Occipital lobe (tissue), 3 donors: ENCODE measurements at places on chromosomes 1 and 21.

DNA sequence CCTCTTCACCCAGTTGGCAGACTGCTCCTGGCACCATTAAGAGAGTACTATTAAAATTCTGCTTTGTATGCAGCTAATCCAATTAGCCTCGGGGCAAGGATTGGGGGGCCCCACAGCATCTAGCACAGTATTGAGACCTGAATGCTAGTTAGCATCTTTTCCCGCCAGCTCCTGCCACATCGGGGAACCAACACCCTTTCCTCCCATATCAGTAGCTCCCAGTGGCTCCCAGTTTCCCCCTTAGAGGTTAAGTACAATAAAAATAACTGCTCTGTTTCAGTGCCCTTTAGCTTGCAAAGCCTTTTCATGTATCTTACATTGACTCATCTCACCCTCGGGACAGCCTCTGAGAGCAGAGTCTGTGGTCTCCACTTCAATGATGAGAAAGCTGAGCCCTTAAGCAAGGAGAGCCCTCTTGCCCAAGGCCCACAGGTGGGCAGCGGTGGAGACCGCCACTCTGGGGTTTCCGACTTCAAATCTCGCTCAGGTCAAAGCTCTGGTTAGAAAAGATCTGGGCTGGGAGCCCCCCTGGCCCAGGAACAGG, 4.2 kb upstream of the PMVK start:
- DNase-seq: no peak

- DNase-seq: no peak
Measured at GRCh38 chr1:174964261-174964971, 35.3 kb upstream of the CACYBP start.

GRCh38 chr1:48448932-48449331, 23.1 kb downstream of the SPATA6 start:
- DNase-seq: no peak

- no peak for DNase-seq
Measured at GRCh38 chr1:210830034-210831028, 303.6 kb downstream of the KCNH1 start.
